NCI-H1436 (cell line): ENCODE measurements at places on chromosomes 11 and 22.

- DNase-seq, result no peak
Measured at GRCh38 chr11:117439256-117439655, 111.6 kb downstream of the CEP164 start.

DNA sequence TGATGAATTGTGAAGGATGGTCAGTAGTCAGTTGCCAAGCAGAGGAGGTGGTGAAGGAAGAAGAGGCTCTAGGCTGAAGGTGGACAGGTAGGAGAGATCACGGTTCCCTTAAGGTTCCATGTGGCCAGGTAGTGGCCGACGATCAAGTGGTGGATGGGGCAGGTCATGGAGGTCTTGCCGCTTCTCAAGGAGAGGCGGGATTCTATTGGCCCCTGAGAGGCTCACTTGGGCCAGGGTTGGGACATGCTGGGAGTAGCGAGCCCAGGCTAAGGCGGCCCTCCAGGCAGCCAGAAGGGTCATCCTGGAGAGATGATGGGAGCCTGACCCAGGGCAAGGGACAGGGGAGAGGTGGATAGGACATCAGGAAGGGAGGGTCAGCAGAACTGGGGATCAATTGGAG lies 20.9 kb upstream of the TMPRSS4 start:
- DNase-seq, result no peak

DNA sequence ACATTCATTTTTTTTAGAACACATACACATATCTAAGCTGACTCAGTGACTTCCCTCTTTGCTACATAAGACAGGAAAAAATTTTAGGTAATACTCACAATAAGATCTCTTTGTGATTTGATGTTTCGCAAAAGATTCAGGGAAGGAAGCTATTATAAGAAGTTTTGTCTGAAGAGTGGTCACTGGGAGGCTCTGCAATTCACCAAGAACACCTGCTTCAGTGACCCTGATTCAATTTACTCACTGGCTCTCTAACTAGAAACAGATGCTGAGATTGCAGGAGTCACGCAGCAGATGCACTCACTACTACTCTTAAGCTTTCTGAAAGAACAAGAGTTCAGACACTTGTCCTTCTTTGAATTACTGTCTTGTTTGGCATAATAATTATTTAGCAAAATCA lies 193.6 kb upstream of the DDI1 start:
- no peak for DNase-seq

GRCh38 chr11:112728288-112728687 lies 232.9 kb upstream of the NCAM1 start:
- DNase-seq, result no peak

- no peak for DNase-seq
Measured at GRCh38 chr11:103069367-103069766, 22.6 kb downstream of the DCUN1D5 start.

DNA sequence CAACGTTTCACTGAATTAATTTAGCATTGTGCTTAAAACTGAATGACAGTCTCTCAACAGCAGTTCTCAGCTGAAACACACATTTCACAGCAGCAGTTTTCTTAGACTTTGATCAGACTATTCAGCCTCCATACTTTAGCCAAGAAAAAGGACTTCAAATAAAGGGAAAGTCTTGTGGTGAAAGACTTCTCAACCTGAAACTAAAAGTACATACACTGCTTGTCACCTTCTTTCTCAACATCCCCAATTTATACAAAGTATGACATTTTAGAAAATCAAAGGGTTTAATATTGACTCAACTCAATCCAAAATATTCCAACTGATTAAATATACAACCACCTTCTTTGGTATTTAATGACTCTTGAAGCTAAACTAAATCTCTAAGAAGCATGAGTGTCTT lies 419.0 kb downstream of the LRRC4C start:
- DNase-seq, result no peak

DNA sequence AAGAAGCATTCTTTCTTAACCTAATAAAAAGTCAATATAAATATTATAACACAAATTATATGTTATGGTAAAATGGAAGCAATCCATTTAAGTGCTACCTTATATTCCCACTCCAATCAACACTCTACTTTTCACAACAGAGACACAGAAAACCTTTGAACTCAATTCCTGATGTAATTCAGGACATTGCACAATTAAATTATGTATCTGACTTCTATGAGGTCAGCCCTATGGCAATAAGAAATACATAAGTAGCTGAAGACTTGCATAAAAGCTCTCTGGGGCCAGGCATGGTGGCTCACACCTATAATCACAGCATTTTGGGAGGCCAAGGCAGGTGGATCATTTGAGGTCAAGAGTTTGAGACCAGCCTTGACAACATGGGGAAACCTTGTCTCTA lies 6.8 kb downstream of the OR4D10 start:
- DNase-seq, result no peak

DNA sequence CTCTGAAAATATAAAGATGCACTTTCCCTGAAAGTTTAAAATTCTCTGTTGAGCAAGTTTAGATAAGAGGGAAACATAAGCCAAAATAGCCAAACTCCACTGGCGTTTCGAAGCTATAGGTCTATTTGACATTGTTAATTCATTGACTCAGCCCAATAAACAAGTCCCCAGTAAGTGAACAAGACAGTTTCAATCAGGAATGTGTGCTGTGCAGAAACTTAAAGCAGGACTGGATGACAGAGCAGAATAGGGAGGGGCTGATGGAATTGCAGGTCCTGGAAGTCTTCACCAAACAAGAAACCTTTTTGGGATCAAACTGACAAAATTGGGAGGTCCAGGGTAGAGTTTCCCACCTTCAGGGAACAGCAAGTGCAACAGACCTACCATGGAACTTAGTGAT lies 8.9 kb upstream of the KDM4E start:
- no peak for DNase-seq

DNA sequence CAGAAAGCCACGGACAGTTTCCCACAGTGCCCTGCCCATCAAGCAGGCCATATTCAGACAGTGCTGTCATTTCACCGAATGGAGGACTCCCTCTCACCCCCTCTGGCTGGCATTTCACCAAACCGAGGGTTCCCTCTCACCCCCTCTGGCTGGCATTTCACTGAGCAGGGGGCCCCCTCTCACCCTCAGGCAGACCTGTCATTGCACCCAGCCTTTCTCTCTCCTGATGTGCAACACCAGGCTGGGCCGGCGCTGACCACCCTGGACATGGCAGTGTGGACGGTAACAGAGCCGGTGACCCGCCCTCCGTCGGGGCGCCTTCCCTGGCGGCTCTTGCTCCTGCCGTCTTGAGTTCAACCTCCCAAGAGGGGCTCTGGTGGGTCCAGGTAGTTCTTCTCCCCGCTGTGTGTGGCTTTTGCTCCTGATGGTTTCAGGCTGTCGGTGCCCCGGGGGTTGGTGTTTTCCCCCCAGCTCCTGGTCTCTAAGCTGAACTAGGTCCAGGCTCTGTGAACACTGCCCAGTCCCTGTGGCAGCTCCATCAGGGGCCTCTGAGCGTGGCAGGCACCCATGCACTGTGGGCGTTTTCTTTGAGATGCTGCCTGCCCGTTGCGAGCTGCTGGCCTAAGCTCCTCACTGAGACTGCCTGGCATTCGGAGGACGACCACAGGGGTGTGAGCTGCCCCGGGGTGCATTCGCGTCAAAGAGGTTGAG lies 46.9 kb downstream of the SMIM38 start:
- no peak for DNase-seq

DNA sequence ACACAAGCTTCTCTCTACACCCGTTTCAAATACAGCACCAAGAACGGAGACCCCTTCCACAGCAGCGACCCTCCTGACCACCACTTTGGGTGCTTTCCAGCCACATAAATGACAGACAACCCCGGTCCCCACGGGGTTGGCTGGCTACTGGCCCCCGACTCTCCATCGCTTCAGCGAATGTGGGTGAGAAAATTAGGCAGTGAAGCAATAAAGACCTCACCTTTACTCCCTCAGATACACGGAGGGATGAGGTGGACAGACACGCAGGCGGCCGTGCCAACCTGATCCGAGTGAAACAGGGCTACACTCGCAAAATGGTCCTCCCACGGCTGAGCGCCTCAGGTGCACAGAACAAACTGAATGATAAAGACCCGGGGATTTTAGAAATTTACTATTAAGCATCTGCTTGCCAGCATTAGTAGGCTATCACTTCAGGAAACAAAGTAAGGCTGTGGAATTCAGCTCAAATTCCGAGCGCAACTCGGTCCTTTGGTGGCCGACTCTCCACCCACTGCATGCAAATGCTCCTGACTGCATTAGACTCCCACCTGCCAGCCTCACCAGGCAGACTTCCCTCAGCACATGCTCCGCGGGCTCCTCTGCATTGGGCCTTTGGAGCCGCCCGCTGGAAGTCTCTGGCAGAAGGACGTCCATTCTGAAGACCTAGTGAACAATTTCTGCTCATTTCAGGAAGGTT lies 12.8 kb upstream of the EFCAB6 start:
- no peak for DNase-seq

- no peak for DNase-seq
Measured at GRCh38 chr22:44438481-44439131, 59.4 kb downstream of the RTL6 start.

DNA sequence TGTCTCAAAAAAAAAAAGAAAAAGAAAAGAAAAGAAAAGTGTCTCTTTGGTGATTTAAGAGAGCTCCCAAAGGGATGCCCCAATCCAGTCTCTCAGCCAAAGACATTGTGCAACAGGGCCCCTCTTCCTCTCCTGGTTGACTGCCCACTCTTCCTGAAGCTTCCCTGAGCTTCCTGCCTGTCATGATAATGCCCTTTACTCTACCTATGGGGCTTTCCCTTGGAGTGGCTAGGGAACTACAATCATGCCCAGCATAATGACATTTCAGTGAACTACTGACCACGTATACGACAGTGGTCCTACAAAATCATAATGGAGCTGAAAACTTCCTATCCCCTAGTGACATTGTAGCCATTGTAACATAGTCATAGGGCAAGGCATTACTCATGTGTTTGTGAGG lies 118.0 kb downstream of the RASSF10 start:
- no peak for DNase-seq
